T-cell (primary cell): ENCODE measurements at places on chromosomes 2 and 18. TPM values are rescaled to one million over a fixed set of nuclear protein-coding genes. Genes with fewer than 3 reads are reported as not detected.

- H3K27me3 ChIP-seq: no peaks in the 10 kb centered on the region
- H3K4me1 ChIP-seq: no peaks in the 10 kb centered on the region
- DNase-seq: no peak
- no peaks in the 10 kb centered on the region for H3K36me3 ChIP-seq
These were observed 7.0 kb downstream of the FAM228A start for GRCh38 chr2:24181849-24182248.

- DNase-seq: no peak
- no peaks in the 10 kb centered on the region for H3K27me3 ChIP-seq
- H3K36me3 ChIP-seq: no peaks in the 10 kb centered on the region
- H3K4me1 ChIP-seq: no peaks in the 10 kb centered on the region
- H3K4me3 ChIP-seq: no peak overlapping the region
These were observed 3.5 kb upstream of the GALNT5 start for GRCh38 chr2:157254041-157254440.

GRCh38 chr18:35861367-35862118, 110.9 kb upstream of the RMP24 start:
- H3K4me3 ChIP-seq: no peak overlapping the region
- H3K36me3 ChIP-seq: no peaks in the 10 kb centered on the region
- no peaks in the 10 kb centered on the region for H3K4me1 ChIP-seq
- H3K27ac ChIP-seq: no peak overlapping the region
- no peaks in the 10 kb centered on the region for H3K27me3 ChIP-seq

The DSG1 gene
- not detected for total RNA-seq

DNA sequence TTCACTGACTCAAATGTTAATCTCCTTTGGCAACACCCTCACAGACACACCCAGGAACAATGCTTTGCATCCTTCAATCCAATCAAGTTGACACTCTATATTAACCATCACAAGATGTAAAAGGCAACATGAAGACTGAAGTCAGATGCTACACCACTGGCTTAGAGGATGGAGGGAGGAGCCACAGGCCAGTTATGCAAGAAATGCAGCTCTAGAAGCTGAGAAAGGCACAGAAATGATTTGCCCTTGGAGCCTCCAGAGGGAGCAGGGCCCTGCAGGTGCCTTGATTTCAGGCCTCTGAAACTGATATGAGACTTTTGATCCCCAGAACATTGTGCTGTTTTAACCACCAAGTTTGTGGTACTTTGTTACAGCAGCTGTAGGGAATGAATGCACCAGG, 276.3 kb downstream of the KCNS3 start:
- H3K4me1 ChIP-seq: no peaks in the 10 kb centered on the region
- H3K4me3 ChIP-seq: no peak overlapping the region
- no peaks in the 10 kb centered on the region for H3K36me3 ChIP-seq
- DNase-seq: no peak
- peaks cover 2% of the 10 kb centered on the region for H3K27me3 ChIP-seq
- no peak overlapping the region for H3K27ac ChIP-seq

GRCh38 chr18:36572135-36572856, 256.5 kb downstream of the TPGS2 start:
- no peak overlapping the region for H3K27ac ChIP-seq
- H3K36me3 ChIP-seq: no peaks in the 10 kb centered on the region
- H3K27me3 ChIP-seq: no peaks in the 10 kb centered on the region
- no peaks in the 10 kb centered on the region for H3K4me1 ChIP-seq

DNA sequence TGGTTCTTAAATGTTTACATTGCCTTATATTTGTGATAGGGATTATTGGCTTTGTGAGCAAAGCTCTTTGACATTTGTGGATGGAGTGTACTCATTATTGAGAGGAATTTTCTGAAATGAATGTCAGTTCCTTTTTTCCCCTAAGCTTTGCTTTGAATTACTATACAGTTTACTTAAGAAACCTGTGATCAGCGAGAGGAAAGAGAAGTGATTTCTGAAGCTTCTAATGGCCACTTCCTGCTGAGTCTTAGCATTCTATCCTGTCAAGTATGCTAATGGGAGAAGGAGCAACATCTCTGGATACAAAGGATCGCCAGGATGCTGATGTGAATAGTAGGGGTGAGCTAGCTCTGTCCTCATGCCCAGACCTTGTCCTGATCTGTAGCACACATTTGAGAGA, 47.8 kb upstream of the MGAT5 start:
- H3K36me3 ChIP-seq: no peaks in the 10 kb centered on the region
- DNase-seq: no peak
- peaks cover 32% of the 10 kb centered on the region for H3K4me1 ChIP-seq
- H3K27ac ChIP-seq: peak overlapping the region; percentile 24
- no peak overlapping the region for H3K4me3 ChIP-seq
- H3K27me3 ChIP-seq: no peaks in the 10 kb centered on the region

- no peaks in the 10 kb centered on the region for H3K36me3 ChIP-seq
- no peak for DNase-seq
- H3K4me3 ChIP-seq: no peak overlapping the region
- H3K27ac ChIP-seq: no peak overlapping the region
- no peaks in the 10 kb centered on the region for H3K4me1 ChIP-seq
- H3K27me3 ChIP-seq: no peaks in the 10 kb centered on the region
These were observed 17.7 kb upstream of the ARL5A start for GRCh38 chr2:151845884-151846283.

The AGXT gene
- total RNA-seq: 0.76 TPM
